ENCODE measurements at places on chromosomes 11 and 22.

- peak; percentile 85 for DNase-seq
Measured at GRCh38 chr11:121292495-121293287, at the start of gene SC5D. Gene SC5D (plus strand): TSS chr11:121292771. CDS start chr11:121303376, 10,605 bp downstream.

DNA sequence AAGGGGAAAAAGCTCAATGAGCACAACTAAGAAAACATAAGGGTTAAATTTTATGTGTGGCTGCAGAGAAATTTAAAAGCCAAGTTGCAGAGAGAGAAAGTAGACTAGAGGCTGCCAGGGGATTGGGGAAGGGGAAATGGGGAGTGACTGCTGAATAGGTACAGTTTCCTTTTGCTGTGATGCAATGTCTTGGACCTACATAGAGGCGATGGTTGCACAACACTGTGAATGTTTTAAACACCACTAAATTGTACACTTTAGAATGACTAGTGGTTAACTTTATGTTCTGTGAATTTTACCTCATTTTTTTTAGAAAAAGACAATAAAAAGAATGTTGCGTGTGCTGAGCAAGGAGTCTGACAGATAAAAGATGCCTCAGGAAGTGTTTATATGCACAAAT lies 36.5 kb downstream of the TENM4 start:
- DNase-seq = no peak

- no peak for DNase-seq
Measured at GRCh38 chr11:123046473-123047259, 15.3 kb downstream of the HSPA8 start.

DNA sequence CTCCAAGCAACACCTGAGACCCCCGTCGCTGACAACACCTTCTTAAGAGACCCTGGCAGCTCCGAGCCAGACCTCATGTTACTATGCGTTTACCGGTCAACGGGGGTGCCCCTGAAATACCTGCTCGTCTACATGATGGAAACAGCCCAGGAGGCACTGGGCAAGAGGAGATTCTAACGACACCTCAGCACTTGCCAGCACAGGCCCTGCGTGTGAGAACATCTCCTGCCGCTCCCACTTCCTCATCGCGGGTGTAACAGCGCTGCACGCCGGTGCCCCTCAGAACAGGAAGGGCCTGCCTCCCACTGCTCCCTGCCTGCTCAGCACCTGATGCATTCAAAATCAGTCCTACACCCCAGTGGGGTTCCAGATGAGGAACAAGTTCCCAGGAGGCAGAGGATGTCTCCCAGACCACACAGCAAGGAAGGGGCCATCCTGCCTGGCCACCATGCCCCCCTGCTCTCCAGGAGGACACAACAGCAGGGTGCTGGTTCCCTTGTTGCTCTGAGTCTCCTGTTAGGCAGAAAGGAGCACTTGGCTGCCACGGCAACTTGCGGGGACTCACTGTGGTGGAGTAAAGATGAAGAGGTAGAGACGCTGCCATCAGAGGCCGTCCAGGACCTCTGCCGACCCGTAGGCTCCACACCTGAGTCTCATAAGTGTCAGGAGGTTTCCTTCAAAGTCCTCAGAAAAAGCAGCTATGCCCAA lies 2.1 kb downstream of the TOLLIP start:
- DNase-seq = no peak

GRCh38 chr22:50606165-50606945 lies 5.8 kb downstream of the MAPK8IP2 start:
- DNase-seq = no peak

- DNase-seq = no peak
Measured at GRCh38 chr11:530960-531831, 4.2 kb downstream of the HRAS start.

GRCh38 chr11:99773646-99774045 lies 752.9 kb downstream of the CNTN5 start:
- no peak for DNase-seq

DNA sequence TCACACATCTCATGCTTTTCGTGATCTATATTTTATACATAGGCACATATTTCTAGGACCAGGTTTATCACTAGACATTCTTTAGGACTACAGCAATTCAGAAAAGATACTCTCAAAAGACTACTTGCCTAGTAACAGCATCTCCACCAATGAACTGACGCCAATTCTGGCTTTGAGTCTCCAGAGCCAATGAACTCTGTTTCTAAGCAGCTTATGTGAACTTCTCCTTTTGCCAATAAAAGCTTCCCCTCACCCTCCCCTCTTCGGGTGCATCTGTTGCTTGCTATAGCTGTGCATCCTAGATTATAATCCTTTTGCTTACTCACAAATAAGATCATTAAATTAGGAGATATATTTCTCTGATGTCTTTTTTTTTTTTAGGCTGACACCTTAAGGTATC lies 11.4 kb upstream of the ANKK1 start:
- no peak for DNase-seq

GRCh38 chr11:73454987-73455386 lies 78.8 kb downstream of the RELT start:
- no peak for DNase-seq

DNA sequence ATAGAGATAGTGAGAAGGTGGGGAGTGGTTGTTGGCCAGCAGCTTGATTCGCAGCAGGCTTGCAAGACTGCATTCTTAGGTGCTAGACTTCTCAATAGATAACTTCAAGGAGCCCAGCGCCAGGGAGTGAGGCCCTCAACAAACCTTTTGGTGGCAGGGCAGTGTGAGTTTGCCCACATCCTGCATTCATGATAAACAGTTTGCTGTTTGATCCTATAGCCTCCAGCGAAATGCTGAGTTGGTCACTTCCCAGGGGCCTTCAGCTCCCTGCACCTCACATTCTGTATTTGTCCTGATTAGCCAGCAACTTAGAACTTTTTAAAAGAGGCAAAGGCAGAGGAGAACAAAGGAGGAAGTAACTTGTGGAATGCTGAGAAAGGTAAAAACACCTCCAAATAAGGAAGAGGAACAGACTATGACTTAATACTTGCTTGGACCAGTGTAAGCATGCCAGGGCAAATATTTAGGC lies 25.1 kb downstream of the OR10A6 start:
- DNase-seq = no peak

GRCh38 chr11:114065094-114065493 lies 5.6 kb downstream of the ZBTB16 start:
- DNase-seq = no peak

- DNase-seq = no peak
Measured at GRCh38 chr22:20186871-20187546, 36.2 kb upstream of the CCDC188 start.

DNA sequence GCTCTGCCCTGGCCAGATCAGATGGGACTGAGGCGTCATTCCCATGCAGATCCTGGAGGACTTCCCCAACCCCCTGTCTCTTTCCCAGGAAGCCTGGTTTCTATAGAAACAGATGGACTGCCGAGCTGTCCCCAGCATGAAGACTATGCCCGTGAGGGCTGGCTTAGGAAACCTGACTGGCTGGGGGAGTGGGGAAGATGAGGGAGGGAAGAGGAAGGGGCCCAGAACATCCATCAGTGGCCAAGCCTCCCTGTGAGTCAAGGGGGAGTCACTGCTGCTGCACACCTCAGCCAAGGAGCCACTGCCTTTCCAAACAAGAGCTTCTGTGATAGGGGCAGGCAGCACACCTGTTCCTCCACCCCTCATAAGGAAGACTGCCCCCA lies 5.8 kb downstream of the TP53I11 start:
- no peak for DNase-seq

DNA sequence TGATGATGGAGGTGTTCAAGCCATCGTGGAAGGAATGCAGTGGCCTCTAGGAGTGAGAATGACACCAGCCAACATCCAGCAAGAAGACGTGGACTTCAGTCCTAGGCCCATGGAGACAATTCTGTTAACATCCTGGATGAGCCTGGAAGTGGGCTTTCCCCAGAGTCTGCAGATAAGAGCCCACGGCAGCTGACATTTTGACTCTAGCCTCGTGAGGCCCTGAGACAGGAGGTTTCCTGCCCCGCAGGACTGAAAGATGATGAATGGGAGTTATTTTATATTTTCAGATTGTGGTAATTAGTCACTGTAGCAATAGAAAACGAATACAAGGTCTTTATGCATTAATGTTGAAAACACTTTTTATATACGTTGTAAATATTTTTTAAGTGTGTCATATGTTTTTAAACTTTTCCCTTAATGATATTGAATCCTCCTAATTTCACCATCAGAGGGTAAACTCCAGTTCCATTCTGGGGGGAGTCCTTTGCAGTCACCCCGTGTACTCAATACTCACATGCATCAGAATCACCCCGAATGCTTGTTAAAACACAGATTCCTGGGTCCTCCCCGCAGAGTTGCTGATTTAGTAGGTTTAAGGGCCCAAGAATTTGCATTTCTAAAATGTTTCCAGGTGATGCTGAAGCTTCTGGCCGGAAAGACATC lies 570 bp upstream of the TPCN2 start:
- DNase-seq = no peak

- no peak for DNase-seq
Measured at GRCh38 chr11:130070846-130071200, 1.1 kb downstream of the APLP2 start.

GRCh38 chr22:39989633-39990032 lies 5.1 kb upstream of the FAM83F start:
- DNase-seq = no peak

DNA sequence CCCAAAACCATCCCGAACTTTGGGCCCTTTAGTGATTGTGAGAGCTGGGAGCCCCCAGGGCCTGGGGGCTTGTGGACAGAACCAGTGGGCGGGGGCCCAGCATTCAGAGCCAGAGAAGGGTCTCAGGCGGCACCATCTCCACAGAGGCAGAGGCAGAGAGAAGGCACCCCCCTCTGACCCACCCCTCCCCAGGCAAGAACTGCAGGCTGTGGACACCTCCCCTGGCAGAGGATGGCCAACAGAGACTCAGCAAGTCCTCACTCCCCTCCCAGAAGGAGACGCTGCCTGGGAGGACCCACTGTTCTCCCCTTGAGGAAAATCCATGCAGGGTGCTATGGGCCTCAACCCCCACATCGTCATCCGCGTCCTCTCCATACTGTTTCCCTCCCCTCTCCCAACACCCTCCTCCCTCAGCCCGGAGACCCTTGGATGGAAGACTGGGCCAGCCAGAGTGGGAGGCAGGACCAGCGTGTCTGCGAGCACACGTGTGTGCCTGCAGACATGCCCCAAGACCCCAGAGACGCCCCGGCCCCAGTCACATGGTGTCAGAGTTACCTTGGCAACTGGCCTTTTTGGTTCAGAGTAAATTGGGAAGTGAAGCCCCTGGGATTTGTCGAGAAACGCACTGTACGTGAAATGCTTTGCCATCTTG lies 42.6 kb downstream of the KCNC1 start:
- no peak for DNase-seq

- DNase-seq = no peak
Measured at GRCh38 chr11:134292661-134293060, 16.5 kb downstream of the GLB1L3 start.

GRCh38 chr22:19892257-19892879 lies 37.7 kb upstream of the GNB1L start:
- DNase-seq = peak; percentile 28

- no peak for DNase-seq
Measured at GRCh38 chr11:44624761-44625221, 59.3 kb downstream of the CD82 start.

DNA sequence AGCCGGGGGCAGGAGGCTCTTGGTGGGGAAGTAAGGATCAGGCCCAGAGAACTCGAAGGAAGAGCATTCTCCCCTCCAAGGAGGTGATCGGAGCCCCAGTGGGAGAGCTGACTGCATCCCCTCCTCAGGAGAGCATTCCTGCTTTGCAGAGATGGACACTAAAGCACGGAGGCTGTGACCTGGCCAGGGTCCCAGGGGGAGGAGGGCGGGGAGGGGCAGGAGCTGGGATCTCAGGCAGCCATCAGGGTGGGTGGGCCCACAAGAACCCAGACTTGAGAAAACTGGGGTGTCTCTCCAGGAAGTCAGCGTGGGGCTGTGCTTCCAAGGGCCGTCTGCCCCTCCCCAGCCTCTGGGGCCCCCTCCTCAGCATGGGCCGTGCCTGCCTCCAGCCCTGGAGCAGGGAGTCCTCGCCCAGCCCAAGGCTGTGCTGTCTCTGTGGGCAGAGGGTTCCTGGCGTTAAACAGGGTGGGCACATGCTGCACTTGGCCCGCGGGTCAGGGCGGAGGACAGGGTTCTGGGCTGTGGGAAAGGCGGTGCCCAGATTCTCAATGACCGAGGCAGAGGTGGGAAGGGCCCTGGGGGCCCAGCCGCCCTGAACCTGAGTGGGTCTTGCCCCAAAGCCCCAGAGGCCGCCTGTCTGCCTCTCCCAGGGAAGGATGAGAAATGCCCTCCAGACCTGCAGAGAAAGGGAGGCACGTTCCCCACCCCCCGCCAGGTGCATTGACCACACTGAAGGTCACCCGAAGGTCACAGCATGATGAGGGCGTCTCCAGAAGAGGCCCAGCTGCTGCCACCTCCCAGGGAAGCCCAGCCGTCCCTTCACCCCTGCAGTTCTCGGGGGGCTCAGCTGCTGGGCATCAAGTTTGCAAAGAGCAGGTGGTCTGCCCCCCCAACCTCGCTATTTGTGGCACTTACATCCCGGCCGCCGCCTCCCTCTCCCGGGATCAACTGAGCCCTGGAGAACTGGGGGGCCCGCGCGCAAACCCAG lies 643 bp downstream of the CEND1 start:
- no peak for DNase-seq

DNA sequence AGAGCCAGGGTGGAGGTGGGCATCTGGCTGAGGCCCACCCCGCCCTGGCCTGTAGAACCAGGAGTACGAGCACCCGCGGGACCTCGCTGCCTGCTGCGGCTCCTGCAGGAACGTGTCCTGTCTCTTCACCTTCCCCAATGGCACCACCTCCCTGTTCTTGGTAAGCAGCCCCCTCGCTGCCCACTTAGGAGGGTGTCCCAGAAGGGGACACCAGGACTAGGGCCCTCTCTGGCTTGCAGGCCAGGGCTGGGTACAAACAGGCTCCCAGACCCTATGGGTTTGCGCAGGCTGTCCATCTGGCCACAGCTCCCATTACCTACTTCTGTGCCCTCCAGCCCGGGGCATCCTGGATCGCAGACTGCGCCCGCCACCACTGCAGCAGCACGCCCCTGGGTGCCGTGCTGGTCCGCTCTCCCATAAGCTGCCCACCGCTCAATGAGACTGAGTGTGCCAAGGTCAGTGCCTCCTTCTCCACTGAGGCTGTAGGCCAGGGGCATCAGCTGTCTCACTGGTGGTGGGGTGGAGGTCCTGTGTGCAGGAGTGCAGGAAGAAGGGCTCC lies 77.5 kb upstream of the MYOD1 start:
- no peak for DNase-seq

DNA sequence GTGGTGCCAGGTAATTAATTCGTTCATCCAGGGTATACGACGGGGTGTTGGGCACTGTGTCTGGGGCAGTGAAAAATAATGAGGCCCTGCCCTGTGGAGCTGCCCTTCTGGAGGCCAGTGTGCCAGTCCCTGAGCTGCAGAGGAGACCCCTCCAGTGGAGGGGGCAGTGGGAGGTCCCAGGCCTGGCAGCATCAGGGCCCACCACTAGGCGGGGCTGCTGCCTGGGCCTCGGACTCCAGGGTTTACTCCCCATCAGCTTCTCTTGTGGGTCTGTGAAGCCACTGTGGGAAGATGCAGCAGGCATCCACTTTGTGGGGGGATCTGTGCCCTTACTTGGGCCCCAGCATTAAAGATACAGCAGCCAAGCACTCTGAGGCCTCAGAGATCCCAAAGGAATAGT lies 17.4 kb upstream of the TMPRSS6 start:
- no peak for DNase-seq
